ENCODE measurements at places on chromosomes 12 and 14. TPM values are rescaled to one million over a fixed set of nuclear protein-coding genes. Genes with fewer than 3 reads are reported as not detected.

CLEC1B gene
- not detected for total RNA-seq

PRPH gene
- 3.7 TPM for total RNA-seq

SLC25A47 gene
- total RNA-seq = not detected

PTPRO gene
- 3.7 TPM for total RNA-seq

CCDC88C gene
- total RNA-seq = 16.2 TPM

FOXG1 gene
- 0.09 TPM for total RNA-seq

BBOF1 gene
- total RNA-seq = 8.6 TPM

KRT6C gene
- total RNA-seq = not detected

KRT6A gene
- not detected for total RNA-seq

GRCh38 chr12:124032265-124032886 is 59.4 kb downstream of the ZNF664 start:
- DNase-seq = no peak

DNA sequence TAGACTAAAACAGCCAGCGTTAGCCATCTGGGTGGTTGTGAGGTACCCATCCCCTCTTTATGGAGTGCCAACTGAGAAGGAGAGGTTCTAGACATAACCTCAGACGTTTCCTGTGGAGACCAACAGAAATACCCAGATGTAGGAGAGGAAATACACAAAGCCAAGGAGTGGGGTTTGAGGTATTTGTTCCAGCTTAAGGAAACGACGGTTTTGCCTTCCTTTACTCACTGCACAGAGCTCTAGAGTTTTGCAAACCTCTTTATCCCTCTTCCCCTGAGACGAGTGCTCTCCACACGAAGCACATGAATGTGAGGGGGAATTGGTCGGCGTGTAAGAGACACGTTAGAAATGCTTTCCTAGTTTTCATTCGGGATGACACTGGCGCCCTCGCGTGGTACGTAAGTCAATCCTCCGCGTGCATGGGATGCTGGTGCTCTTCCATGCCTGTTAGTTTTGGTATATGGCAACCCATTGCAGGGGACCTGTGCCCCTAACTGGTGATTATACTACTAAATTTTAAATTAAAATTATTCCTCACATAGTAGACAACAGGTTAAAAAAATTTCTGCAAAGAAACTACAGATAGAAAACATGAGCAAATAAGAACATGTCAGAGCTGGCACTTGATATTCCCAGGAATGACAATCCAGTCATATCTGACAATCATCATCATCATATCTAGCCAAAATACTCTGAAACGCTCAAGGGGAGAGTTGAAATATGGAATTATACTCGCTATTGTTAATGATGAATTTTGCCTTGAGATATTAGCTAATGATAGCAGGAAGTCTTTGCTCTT is 121.7 kb downstream of the PPM1H start:
- peak; percentile 81 for DNase-seq

GRCh38 chr12:132271755-132272092 is 57.7 kb downstream of the GALNT9 start:
- DNase-seq = no peak

- no peak for DNase-seq
Measured at GRCh38 chr14:88829188-88829587, 4.7 kb downstream of the TTC8 start.

- no peak for DNase-seq
Measured at GRCh38 chr12:47165934-47166333, 86.2 kb upstream of the AMIGO2 start.

DNA sequence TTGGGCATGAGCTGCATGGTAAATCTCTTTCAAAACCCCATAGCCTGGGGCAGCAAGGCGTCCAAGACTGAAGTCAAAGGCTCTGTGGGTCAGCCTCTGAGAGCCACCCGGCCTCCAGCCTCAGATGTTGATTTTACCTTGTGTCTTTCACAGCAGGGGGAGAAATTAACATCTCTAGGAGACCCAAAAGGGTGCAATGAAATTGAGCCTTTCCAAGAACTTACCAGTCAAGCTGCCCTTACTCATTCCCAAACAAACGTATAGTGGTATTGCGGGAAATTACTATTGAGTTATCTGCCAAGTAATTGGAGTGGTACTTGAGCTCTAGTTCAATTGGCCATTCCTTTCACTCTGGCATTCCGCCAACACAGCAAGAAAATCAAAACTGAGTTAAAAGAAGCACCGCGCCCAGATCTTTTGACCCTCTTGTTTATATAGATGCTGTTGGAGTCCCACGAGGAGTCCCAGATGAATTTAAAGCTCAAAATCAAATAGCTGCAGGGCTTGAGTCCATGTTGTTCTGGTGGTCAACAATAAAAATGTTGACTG is 380.7 kb upstream of the SYT1 start:
- no peak for DNase-seq

- DNase-seq = no peak
Measured at GRCh38 chr12:21308785-21309184, 25.9 kb downstream of the SLCO1A2 start.

DNA sequence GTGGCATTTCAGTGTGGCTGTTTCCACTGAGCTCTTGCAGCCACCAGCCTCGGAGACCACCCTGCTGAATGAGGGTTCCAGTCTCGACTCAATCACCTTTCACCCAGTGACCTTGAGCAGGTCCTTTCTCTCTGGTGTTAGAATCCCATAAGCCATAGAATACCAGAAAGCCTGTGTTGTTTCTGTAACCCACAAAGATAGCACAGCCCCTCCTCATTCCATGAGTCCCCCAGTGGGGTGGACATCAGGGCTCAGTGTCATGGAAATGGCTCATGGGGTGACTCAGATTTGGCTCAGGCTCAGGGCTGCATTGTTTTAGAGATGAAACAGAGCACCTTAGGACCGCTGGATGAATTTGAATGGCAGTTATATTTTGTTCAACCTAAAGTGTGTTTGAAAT is 171.5 kb downstream of the PTPN11 start:
- no peak for DNase-seq

DNA sequence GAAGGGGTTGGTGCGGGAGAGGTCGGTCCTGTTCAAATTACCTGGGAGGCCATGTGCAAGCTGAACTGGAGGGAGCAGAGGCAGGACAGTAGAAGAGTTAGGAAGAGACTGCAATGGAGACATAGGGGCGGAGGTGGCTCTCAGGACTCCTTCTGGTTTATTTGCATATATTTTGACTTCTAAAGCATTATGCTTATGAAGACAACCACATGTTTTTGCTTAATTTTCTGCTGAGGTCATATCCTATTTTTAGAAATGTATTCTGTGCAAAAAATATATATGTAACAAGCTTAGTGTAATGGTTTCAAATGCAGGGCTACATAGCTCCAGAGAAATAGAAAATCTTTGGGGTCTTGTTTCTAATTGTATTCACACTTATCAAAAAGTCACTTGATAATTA is 137.0 kb upstream of the MDM1 start:
- no peak for DNase-seq

DNA sequence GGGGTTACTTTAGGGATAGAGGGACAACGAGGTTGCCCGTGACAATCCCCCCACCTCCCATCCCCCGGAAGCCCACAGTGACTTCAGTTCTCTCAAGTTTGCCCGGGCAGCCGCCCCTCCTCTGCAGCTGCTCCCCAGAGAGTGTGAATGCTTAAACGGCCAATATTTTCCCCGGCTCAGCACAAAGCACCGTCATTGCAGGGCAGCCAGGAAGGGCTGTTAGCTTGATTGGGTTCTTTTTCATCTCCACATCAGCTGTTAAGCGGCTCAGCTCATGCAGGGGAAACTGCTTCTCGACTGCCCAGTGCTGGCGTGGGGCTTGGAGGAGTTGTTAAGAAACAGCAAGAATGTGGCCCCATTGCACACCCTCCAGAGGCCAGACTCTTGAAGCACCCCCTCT is 120.5 kb upstream of the NCOR2 start:
- no peak for DNase-seq

- DNase-seq = no peak
Measured at GRCh38 chr14:36224176-36224575, 47.7 kb upstream of the PTCSC3 start.

DNA sequence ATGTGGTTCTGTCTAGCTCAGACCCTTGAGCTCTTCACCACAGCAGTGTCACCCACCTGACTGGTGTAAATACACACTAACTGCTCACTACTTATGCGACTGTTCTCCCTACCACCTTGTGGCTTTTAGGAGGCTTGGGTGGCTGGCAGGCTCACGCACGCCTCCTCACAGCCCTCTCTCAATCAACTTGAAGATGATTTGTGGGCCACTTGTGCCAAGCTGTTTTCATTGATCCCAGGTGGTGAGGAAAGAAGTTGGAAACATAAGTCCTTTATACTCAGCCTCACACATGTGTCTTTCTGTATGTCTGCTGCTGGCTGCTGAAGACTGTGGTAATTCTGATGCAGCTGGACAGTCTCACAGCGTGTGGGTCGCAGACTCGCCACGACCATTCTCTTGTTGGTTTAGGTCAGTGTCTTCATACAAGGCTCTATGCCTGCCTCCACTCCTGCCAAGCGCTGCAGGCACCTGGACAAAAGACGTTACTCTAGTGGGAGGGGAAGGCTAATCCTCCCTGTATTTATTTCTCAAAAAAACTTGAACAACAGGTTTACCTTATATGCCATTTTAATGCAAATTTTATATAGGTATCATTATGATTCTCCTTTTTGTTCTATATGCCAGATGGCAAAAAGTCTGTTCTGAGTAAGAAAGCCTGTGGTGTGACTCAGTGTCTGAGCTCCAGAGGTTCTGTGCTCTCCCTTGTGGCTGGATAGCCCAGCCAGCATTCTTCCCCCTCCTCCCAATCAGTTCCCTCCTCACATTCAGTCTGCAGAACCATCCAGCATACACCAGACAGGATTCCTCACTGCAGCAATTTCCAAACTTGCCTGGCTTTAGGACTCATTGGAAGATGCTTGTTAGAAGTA is 115.6 kb downstream of the DIP2B start:
- no peak for DNase-seq
